ENCODE measurements at places on chromosomes 6 and 20.

GRCh38 chr20:531608-532007, 12.0 kb downstream of the CSNK2A1 start:
- no peak for DNase-seq

- no peak for DNase-seq
Observed at GRCh38 chr20:52404671-52405070, 213.1 kb upstream of the ZFP64 start.

GRCh38 chr6:46490425-46491200, 636 bp downstream of the RCAN2 start:
- no peak for DNase-seq

DNA sequence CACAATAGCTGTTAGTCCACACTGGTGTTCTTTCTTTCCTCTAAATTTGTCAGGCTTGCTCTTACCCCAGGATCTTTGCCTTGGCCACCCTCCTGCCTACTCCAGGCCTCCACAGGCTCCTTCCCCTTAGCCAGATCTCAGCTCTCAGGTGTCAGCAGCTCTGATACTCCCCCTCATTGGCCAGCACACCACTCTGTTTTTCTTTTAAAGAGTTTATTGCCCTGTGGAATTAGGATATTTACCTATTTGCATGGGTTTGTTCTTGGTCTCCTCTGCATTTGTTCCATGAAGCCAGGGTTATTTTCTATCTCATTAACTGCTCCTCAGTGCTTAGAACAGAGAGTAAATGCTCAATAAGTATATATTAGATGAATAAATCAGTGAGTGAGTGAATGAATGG, 36.8 kb downstream of the GCNT2 start:
- no peak for DNase-seq

DNA sequence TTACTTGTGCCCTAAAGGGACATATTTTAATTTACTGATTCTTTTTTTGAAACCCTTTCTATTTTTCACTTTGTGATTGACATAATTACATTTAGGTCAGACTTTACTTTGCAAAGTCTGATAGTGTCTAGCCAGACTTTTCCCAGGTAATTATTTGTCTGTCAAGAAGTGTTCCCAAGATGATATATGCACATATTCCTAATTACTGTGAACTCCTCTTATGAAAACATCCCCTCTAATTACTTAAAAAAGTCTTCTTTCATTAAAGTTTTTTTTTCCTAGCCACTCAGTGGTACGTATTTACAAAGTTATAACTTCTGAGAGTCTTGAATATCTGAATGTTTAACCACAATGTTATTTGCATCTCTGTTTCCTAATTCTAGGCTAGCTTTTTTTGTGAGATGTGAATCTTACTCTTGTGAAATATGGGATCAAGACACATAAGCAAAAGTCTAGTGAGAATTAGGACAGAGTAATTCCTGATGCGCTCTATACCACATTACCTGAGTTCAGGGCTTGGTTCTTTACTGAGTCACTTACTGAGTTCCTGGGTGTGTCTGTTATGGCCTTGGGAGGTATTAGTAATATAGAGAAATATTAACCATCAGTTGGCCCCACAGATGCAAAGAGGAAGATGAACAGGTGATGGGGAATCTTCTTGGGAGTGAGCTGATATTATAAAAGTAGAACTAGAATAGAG, 27.9 kb downstream of the FAM83B start:
- DNase-seq, result no peak

GRCh38 chr6:45169815-45170214, 158.3 kb upstream of the RUNX2 start:
- no peak for DNase-seq

- no peak for DNase-seq
Observed at GRCh38 chr6:36669002-36669401, 9.5 kb upstream of the CDKN1A start.

DNA sequence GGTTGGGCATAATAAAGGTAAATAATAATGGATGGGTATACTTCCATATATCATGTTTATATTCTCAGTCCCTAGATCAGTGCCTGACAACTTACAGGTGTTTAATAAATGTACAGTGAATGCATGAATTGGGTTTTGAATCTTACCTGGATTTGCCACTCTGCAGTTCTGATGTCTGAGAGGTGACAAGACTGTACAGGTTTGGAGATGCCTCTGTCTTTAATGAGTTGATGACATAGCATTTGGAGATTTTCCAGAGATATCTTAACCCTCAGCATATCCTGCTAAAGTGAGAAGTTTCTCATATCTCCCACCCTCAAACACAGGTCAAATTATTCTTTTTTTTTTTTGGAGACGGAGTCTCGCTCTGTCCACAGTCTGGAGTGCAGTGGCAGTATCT, 2.2 kb downstream of the ANKS1A start:
- DNase-seq, result no peak

DNA sequence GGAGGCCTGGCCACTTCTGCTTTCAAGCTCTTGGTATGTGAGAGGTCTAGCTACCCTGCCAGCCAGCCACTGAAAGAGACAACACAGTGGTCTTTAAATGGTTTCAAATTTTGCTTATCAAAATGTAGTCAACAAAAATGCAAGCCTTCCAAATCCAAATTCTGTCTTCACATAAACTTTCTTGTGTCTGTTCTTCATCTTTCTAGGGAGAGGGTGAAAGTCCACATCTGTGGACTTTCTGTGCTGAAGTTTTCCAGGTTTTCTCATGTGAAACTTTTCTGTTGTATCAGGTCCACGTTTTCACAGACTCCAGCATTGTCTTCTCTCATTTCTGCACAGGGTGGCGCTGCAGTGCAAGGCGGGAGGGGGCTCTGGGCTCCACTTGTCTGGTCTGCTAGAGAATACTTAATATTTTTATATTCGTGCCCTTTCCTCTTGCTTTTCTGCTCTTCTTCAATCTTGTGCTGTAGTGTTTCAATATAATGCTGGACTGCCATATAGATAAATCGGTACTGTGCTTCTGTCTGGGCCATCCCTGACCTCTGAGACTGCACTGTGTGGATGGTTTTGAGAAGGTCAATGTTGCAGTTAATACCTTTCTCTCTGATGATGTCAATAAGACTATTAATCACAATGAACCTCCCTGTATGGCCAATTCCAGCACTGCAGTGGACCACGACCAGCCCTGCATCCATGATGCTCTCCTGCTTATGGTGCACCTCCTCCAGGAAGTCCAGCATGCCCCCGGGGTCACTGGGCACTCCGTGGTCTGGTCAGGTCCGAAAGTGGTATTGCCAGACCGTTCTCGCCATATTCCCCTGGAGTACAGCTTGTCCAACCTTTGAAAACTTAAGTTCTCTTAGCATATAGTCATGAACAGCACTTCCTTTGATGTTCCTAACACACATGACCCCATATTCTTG, 161.6 kb upstream of the TNFAIP3 start:
- peak; percentile 66 for DNase-seq

GRCh38 chr6:38348371-38348770, 291.4 kb downstream of the BTBD9 start:
- DNase-seq, result no peak

DNA sequence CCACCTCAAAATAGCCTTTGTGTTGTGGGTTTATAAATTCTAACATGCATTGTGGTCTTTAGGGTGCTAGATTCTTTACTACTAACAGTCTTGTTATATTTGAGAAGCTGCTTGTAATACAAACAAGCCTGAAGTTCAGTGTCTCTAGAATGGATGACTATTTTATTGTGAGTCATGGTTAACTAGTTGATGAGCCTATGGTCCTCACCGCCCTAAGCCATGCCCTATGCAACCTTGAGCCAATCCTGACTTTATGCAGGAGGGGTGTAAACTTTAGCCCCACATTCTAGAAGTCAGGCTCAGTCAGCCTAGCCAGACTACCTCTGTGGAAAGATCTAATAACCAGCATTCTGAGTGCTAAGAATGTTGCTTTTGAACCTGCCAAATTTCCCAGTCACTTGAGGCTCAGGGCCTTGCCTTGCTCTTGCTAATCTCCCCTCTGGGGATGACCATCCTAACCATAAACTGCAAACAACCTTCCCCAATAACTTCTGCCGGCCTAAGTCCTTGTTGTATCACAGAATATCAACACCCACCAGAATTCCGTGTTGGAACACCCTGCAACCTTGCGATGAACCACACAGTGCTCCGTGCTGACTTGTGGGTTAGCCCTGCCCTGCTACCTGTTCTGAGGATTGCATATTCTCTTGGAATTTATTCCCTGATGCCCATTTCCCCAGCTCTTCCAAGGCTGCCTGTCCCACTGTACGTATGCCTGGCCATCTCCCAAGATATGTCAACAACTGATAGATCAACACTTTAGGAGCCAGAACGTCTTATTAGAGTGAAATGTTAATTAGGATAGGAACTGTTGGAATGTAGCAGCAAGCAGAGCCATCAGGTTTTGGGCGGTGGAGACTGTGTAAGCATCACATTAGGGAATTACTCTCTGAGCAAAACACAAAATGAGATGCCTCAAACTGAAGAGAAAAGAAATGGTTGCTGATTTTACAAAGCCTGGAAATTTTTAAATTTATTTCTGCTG, 71.7 kb upstream of the CEP85L start:
- DNase-seq, result no peak

GRCh38 chr6:6557886-6558285, 30.6 kb upstream of the LY86 start:
- DNase-seq, result no peak

DNA sequence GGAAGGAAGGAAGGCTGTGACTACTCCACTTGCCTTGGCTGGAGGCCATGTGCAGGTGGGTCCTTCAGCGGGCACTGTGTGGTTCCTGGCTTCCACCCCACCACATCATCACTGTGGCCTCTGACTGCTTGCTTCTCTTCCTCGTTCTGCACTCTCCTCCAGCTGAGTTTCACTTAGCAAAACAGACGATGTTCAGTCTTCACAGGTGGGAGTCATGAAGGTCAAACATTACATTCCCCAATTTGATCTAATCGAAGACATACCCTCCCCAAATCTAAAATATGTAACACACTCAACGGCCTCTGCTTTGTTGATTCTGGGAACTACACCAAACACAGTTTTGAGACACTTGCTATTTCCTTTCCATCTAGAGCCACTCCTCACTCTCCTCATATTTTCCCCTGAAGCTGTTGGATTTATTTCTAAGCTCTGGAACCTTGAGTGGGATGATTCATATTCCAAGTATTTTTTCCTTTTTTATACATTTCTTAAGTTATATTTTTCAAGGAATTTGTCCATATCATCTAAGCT, 132.5 kb upstream of the FOXA2 start:
- DNase-seq, result no peak
